T-helper 2 cell (primary cell): ENCODE measurements at places on chromosomes 5 and 9.

DNA sequence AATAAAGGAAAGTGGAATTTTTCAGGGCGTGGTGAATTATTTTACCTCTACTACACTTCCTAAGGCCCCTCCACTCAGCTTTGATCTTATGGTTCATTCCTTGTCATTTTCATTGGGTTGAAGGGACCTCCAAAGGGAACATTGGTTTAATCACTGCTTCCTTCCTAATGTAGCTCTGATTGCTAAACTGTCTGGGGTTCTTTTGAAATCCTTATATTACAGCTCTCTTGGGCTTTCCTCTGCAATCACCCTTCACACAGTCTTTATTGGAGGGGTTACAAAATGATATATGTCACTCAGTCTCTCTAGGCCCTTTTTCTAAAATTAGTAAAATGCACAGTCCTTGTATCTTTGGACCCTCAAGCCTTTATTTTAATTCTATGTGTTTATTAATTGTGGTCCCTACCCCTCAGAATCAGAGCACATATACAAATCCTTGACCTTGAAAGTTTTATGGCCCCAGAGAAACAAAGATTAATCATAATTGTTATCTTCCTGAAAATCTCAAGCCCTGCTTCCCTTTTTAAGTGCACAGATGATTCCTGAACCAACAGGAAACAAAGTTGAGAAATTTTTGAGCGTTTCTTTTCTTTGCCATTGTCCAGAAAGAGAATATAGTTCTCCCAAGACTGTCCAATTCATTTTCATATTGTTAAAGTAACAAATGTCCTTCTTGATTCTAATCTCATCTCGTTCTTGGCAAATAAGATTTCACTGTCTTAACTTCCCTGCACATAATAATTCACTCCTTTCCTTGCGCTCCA, 330.0 kb downstream of the ARRDC3 start:
- no peak for DNase-seq

- no peak for DNase-seq
Measured at GRCh38 chr5:107449369-107449768, 221.4 kb downstream of the EFNA5 start.

- no peak for DNase-seq
Measured at GRCh38 chr5:74174366-74174765, 466.2 kb downstream of the ENC1 start.

DNA sequence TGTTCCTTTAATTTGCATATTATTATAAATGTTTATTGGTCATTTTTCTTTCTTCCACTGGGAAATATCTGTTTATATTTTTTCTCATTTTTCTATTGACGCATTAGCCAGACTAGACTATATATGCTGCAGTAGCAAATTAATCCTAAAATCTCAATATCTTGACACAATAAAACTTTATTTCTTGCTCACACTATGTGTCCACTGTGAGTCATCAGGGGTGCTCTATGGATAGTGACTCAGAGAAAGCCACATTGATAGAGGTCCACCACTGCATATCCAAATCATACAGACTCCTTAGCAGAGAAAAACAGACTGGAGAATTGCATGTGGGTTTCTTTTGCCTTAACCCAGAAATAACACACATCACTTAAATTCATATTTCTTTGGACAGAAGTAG, 20.8 kb downstream of the OR1L3 start:
- no peak for DNase-seq

- no peak for DNase-seq
Measured at GRCh38 chr5:58354827-58355226, 105.1 kb downstream of the PLK2 start.

DNA sequence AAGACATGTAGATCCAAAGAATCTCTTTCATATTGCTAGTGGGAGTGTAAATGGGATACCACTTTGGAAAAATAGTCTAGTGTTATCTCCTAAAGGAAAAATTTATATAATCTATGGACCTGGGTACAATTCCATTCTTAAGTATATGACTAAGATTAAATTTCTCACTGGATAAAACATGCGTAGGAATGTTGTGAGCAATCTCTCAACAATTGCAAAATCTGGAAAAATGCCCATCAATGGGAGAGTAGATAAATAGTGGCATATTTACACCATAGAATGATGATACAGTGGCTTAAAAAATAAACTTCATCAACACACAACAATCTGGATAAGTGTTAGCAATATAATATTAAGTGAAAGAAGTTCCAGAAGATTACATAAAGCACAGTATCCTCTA, 469.5 kb downstream of the MAN2A1 start:
- DNase-seq, result no peak

DNA sequence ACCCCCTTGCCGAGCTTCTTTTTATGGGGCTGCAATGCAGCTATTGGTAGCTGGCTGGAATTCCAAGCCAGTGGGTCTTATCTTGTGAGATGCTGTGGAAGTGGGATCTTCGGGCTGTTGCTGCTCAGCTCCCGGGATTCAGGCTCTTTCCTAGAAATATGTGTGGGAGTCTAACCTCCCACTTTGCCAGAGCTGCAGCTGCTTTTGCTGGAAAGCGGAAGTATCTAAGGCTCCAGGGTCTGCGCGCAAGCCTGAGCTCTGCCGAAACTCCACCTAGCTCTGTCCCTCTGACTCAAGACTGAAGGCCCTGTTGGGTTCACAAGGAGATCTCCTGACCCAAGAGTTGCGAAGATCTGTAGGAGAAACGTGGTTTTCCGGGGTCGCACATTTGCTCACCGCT, 151.1 kb upstream of the ANKRD55 start:
- no peak for DNase-seq

GRCh38 chr5:138472353-138472752, 7.1 kb downstream of the EGR1 start:
- no peak for DNase-seq

GRCh38 chr5:135150767-135151166, 116.7 kb upstream of the PITX1 start:
- no peak for DNase-seq

DNA sequence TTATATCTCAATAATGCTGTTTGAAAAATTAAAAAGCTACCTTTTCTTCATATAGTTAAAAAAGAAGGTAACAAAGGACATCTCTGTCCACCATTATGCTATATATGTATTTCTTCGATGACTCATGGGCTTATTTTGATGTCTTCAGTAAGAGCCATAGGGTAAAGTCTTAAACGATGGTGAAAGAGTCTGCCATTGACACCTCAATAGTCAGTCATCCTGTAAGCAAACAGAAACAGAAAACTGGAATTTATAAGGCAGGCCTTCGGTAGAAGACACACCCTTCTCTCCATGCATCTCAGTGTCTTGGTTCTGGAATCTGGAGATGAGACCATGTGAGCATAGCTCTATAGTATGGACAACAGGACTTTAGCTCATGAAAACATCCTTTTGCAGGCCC, 87.0 kb upstream of the ZNF462 start:
- DNase-seq, result no peak

DNA sequence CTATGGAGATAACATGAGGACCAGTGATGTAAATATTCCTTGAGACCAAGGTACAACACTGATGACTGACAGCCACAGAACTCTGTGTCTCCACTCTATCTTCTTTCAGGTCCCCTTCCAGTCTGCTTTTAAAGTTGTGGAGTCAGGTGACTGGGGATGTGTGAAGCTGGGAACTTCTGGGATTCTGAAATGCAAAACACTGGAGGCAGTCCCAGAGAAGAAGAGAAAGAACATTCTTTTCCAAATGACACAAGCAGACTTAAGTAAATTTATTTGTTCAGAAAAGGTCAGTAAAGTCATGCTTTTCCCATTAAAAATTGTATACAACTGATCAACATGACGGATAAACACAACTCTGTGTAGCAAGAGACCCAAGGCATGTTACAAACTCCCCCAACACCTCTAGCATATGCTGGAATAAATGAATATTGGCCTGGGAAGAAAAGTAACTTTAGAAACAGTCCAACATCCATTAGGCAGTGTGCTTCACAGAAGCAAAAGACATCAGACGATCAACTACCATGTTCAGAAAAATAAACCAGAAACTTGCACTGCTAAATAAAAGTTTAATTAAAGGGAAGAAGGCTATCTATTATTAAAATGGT, 92.4 kb upstream of the IFNK start:
- no peak for DNase-seq

DNA sequence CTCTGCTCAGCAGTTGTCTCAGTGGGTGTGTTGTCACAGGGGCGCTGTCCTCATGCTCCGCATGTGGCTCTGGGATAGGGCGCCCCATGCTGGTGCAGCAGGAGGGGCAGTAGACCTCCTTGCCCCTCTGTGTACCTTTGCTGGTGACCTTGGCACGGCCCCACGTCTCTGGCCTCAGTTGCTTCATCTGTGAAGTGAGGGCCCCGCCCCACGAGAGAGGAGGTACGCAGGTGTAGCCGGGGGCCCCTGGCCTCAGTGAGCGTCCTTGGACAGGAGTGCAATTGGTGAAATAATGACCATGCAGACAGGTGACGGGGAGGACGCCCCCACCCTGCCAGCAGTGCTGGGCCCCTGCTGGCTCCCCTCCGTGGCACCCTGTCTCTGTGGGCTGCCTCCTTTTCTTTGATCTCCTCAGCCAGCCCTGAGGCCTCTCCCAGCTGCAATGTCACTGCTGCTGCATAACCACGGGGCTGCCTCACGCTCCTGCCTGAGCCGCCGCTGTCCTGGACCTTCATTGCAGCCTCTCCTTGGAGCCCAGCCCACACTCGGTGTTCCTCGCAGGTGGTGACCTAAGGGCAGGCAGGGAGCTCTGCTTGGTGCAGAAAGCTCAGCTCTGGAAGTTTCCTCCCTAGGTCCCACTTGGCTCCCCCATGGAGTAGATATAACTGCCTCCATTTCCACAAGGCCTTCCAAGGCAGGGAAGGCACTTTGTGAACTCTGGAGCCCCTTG, 57.3 kb downstream of the PHF2 start:
- no peak for DNase-seq

GRCh38 chr5:109805472-109805871, 115.7 kb downstream of the MAN2A1 start:
- no peak for DNase-seq

DNA sequence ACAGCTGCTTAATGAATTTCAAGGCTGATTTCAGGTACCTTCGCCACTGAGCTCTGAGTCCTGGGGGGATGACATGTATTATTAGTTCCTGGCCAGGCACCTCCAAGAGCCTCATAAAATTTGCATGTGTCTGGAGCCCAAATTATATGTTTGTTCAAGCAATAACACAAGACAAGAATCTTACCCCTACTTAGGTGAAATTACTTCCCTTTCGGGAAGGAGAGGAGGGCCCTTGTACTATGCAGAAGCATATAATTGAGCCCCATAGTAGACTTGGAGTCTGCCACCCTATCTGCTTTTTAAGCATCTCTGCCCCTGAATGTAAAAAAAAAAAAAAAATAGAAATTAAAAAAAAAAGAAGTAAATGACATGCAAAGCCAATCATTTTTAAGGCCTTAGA, 13.0 kb upstream of the TMEM38B start:
- no peak for DNase-seq

- no peak for DNase-seq
Measured at GRCh38 chr9:76176171-76176570, 218.1 kb downstream of the RFK start.

- peak; percentile 51 for DNase-seq
Measured at GRCh38 chr5:138654281-138654867, 79.2 kb upstream of the HSPA9 start.

DNA sequence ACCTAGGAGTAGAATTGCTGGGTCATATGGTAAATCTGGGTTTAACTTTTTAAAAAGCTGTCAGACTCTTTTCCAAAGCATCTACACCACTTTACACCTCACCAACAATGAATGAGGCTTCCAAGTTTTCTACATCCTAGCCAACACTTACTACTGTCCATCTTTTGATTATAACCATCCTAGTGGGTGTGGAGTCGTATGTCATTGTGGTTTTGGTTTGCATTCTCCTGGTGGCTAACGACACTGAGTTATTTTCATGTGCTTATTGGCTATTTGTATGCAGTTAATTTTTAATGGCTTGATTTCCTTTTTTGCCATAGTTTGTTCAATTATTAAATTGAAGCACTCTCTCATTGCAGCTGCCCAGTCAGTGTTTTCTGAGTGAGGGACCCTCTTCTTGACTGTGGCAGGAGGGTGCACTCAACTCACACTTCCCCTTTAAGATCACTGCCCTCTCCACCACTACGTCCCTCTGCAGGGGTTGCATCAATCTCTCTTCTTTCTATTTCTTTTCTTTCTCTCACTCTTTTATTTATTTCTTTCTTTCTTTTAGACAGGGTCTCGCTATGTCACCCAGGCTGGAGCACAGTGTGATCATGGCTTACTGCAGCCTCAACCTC, 182.3 kb downstream of the C9orf152 start:
- DNase-seq, result no peak

DNA sequence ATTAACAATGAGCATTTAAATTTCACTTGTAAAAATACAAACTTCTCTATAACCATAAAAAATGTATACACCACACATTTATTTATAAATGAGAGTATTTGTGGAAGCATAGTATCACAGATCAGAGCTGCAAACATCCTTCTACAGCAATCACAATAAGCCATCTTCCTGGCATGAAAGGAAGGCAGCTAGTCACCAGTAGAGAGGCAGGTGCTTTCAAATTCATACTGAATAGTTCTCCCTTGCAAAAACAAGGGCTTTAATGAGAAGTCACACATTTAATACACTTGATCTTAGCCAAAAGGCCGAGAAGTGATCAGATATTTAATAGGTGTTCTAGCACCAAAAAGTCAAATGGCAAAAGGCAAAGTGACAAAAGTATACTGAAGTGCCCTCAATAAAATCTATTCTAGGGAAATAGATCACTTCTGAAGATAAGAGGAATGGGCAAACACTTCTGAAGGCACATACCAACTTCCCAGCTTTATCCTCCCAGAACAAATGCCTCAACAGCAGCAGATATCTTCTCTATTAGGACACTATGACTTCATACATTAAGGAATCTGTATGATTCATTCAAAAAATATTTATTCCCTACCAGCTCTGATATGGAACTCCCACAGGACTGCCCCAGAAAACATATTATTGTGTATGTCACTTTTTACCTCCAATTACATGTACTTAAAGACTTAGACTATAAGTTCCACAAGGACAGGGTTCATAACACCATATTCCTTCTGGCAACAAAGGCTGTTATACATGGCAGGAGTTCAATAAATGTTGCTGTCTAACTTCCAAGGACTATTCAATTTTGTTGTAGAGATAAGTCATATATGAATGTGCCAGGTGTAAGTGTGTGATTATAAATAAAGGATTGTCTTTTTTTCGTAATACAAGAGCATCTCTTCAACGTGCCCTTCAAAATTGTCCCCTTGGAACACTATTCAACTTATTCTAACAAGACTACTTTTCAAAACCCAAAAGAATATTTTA, 31.7 kb downstream of the MAPKAP1 start:
- no peak for DNase-seq

- DNase-seq, result no peak
Measured at GRCh38 chr9:98075332-98075805, 18.8 kb downstream of the NANS start.

DNA sequence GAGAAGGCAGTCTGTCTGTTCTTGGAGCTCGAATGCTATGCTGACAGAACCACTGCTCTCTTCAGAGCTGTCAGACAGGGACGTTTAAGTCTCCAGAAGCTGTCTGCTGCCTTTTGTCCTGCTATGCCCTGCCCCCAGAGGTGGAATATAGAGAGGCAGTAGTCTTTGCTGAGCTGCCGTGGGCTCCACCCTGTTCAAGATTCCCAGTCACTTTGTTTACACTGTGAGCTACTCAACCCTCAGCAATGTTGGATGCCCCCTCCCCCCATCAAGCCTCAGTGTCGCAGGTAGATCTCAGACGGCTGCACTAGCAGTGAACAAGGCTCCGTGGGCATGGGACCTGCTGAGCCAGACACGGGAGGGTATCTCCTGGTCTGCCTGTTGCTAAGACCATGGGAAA, 344.2 kb downstream of the TMEM161B start:
- no peak for DNase-seq

GRCh38 chr5:154198611-154199230, 8.2 kb downstream of the GALNT10 start:
- DNase-seq, result no peak
